ENCODE measurements at places on chromosomes 5 and 9.

- no peak for DNase-seq
Measured at GRCh38 chr5:139652788-139653241, 4.7 kb downstream of the CXXC5 start.

DNA sequence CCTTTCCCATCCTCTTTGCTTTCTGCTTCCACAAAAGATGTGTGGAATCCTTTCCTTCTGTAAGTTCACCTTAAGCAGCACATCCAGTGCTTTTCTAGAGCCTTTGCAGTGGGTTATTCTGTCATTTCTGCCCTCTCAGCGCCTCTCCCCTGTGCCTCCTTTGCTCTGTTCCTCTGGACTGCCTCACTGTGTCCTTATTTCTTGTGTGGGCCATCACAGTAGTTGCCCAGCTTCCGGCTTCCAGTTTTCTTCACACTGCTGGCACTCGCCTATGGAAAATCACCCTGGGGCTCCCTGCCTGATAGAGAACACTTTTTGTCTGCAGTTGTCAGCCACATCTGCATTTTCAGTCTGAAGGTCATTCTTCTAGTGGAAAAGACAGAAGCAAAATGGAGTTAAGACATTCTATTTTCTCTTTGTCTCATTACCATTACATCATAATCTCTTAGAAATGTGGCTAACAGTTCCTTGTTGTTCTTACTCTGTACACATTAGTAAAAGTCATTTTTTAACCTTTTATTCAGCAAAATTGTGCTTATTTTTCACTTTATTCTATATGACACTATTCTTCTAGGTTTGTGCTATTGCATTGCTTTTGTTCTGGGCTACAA is 64.1 kb upstream of the ZNF608 start:
- no peak for DNase-seq

DNA sequence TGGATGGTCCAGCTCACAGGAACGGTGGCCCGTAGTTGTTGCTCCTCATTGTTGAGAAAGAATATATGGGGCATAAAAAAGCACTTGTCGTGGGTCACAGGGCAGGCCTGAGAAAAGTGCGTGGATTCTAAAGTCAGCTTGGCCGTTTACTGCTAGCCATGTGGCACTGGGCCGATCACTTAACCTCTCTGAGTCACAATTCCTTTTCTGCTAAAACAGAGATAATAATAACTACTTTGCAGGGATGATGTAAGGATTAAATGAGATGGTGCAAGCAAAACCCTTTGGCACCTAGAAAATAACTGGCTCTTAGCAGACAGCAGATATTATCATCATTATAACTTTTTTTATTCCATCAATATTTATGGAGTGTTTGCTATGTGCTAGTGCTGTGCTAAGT is 579.7 kb downstream of the CCDC171 start:
- DNase-seq: no peak

DNA sequence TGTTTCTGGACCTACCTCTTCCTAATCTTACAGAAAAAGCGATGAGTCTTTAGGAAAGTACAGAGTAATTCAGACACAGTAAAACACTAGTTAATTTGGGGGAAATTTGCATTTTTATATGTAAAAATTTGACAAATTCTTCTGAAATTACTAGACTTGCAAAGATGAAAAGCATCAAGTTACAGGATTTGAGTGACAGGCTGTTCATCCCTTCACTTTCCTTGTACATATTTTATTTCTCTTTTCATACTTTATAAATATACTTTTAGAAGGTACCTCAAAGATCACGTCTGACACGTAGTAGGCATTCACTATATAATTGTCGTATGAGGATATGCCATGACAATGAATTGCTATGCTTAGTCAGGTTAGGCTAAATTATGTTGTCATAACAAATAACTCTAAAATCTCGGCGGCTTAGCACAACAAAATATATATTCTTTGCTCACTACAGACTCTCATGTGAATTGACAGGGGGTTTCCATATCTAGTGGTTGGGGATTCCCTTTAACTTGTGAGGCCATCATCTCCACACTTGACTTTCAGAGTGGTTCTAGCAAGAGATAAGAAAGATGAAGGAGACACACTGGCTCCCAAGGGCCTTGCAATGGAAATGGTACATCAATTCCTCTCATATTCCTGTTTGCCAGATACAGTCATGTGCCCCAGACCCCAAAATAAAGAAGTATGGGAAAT is 154.1 kb upstream of the TUT7 start:
- no peak for DNase-seq

DNA sequence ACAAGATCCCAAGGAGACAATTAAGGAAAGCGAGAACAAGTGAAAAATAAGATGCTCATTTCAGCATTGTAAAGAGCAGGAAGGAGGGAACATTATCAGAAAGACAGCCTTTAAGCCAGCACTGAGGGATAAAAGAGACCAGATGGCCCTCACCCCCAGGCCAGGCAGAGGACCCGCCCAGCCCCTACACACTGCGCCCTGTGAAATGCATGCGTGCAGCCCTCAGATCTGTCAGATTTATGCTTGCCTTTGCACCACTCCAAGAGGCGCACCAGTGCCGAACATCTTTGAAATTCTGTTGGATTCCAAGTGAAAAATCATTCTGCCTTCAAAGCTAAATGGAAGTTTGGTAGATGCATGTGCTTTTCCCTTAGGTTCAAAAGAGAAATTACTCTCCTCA is 378.0 kb downstream of the MLLT3 start:
- DNase-seq: peak; percentile 81

- peak; percentile 18 for DNase-seq
Measured at GRCh38 chr5:68239487-68239886, 23.9 kb downstream of the PIK3R1 start.

- no peak for DNase-seq
Measured at GRCh38 chr5:134735243-134735642, 3.1 kb upstream of the CAMLG start.

GRCh38 chr9:69590266-69590665 is 81.9 kb downstream of the APBA1 start:
- DNase-seq: peak; percentile 38

DNA sequence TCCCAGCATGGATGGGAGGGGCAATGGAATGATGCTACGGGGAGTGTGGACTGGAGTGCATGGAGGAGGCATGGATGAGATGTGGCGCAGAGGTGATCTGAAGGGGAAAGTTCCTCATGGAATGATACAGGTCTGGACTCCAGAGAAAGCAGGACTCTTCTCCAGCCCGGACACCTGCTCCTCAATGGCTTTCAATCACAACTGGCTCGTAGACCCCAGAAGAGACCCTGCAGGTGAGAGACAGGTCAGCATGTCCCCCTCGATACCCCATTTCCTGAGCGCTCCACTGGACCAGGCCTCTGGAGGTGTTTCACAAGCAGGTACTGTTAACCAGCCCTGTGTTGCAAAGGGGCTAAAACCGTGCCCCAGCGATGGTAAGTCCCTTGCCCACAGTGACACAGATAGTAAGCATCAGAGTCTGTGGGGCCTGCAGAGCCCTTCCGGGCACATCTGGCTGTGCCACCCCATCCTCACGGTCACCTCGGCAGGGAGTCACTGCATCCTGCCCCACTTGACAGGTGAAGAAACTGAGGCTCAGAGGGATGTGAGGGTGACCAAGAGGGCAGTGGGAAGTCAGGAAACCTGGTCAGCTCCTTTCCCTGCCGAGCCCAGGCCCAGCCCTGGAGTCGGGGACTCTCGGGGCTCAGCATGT is 5.5 kb upstream of the DPM2 start:
- no peak for DNase-seq

DNA sequence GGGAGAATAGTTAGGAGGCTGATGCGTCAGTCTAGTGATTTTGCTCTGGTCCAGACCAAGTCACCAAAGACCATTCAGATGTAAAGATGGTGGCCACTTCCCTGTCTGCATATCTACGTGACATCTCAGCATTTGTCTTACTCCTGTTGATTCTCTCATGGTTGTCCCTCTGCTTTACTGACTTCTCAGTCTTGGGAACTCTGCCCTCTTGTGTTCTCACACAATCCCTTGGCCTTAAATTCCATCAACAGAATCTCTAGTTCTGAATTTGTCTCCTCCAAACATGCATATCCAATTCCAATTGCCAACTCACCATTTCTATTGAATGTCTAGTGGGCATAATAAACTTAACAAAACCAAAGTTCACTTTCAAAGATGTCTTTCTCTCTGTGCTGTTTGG is 147.8 kb downstream of the SLC24A2 start:
- peak; percentile 23 for DNase-seq

DNA sequence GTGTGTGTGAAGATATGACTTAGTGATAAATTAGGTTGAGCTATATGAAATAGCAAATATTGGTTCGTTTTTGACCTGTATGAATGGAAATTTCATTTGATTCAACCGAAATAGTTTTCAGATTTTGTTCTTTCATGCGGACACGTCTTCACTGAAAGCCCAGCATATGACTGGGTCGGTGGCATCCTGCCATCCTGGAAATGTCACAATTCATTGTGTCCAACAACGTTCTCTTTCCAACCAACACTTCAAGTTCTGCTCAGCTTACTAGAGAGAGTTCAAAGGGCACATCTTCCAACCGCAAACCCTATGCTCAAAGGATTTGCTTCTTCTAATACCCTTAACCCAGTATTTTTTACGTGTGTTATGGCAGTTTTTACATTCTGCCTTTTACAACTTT is 252.5 kb downstream of the NTRK2 start:
- DNase-seq: no peak

- DNase-seq: no peak
Measured at GRCh38 chr9:89311346-89312221, 589 bp downstream of the CKS2 start.

DNA sequence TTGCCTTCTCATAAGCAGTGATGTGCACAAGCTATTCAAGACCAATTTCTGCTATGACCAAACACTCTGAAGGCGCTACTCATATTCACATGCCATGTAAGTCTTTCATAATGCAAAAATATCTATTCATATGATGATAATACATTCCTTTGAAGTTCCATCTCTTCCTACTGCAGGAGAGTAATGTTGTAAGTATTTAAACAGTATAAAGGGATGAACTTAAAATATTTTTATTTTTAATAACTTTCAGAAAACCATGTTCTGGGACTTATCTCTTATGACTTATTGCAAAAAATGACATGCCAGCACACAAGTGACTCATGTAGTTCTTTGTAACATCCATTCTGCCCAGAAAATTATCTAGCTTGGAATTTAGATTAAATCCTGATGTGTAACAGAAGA is 376.4 kb downstream of the KCTD16 start:
- no peak for DNase-seq

DNA sequence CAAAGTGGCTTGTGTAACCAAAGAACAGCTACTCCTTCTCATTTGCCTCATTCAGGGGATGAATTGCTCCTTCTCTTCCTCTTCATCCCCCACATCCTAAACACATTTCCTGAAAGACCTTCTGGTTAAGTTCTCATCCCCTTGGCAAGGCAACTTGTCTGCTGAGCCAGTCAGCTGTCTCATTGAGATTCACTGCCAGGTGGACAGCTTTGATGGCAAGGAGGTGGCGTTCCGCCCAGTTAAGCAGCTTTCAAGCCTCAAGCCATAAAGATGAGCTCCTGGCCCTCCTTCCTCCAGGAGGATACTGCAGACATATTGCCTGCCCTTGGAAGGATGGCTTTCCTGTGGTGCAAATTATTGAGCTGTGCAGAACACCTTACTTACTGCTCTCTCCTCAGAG is 448.6 kb upstream of the MPDZ start:
- peak; percentile 77 for DNase-seq

GRCh38 chr5:16826379-16827125 is 109.5 kb downstream of the MYO10 start:
- peak; percentile 38 for DNase-seq

- DNase-seq: no peak
Measured at GRCh38 chr5:141783947-141784296, 94.3 kb downstream of the PCDH1 start.

- DNase-seq: peak; percentile 1
Measured at GRCh38 chr5:82894716-82895115, 182.5 kb downstream of the TMEM167A start.

DNA sequence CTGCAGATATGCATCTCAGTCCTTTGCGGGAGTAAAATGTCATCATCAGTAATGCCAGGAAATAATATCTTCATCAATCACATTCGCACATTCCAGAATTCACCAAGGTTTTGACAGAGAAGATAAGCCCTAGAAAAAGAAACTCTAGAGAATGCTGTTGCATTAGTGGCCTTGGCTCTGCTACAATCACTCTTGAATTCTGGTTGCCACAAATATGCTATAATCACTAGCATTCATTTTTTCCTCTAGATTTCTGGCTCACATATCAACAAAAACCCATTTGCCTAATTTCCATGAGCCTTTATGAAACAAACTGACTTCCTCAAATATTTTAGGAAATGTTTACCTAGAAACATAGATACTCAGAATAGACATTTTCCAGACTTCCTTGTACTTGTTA is 653.4 kb downstream of the ANXA1 start:
- DNase-seq: no peak

All from NCI-H82 (cell line).